Fibroblast of mammary gland (primary cell): ENCODE measurements at places on chromosomes 13 and 19.

GRCh38 chr19:49481020-49481683 is 6.3 kb upstream of the RPL13A start:
- DNase-seq, result no peak

- DNase-seq, result peak; percentile 86
Measured at GRCh38 chr13:30037766-30038165, 187.3 kb upstream of the UBL3 start.

DNA sequence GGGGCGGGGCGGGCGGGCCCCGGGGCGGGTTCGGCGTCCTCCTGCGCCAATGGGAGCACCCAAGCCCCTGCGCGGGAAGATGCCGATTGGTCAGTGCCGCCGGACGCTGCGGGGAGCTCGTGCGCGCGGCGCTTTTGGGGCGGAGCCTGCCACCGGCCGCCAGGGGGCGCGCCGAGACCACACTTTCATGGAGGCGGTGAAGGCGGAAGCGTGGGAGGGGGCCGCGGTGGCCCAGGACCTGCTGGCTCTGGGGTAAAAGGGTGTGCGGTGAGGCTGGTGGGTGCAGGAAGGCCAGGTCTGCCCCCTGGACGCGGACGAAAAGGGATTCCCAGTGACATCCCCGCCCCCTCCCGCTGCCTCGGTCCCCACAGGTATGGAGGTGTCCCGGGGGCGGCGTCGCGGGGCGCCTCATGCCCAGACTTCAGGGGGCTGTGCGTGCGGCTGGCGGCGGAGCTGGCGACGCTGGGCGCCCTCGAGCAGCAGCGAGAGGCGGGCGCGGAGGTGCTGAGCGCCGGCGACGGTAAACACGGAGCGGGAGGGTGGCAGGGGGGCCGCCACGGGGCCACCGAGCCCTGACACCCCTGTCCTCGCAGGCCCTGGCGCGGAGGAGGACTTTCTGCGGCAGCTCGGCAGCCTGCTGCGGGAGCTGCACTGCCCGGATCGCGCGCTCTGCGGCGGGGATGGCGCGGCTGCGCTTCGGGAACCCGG is at the start of gene FAM98C:
Gene FAM98C (plus strand): TSS at position 127 of the 708 bp plus-strand sequence. CDS start 61 bp downstream, at position 188.
- peak; percentile 89 for DNase-seq

DNA sequence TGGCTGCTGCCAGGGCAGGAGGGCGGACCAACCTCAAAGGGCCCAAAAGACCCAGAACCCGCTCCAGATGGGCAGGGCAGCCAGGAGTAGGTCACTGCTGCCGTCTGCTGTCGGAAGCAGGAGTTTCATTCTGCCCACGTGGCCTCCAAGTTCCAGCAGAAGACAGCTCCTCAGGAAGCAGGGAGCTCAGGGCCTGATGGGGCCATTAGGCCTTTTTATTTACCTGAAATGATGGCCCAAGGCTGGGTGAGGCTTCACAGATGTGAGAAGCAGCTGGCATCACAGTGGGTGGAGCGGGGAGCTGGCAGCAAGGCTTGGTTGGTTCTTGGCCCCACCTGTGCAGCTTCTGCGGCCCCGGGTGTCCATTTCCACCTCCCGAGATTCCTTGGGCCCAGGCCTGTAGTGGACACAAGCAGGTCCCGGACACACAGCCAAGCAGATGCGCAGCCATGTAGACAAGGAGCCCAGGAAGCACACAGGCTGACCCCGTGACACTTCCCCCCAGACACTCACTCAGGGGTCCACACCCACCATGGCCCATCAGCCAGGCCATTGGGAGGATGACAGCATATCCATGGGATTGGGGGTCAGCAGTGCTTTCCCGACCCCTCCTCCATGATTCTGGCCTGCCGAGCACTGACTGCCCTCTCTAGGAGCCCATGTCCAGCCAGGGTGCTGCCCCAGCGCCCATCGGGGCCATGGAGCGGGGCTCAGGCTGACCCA is 26.4 kb downstream of the C13orf46 start:
- DNase-seq, result peak; percentile 74

DNA sequence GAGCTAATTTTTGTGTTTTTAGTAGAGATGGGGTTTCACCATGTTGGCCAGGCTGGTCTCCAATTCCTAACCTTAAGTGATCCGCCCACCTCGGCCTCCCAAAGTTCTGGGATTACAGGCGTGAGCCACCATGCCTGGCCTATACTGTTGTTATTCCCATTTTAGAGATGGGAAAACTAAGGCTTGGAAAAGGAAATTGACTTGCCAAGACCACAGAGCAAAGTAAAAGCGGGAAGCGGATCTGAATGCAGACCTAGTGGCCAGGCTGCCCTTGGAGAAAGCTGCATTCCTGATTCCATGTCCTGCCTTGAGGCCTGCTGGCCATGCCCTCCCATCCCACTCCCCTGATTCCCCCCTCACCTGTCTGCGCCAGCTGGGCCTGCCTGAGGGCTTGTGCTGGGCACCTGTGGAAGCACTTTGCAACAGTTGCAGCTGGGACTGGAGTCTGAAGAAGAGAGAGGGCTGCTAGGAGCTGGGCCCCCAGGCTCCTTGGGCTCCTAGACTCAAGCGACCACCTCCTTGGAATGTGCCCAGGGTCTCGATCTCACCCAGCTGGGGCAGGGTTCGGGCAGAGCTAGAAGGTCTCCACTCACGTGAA is 5.7 kb downstream of the PALM3 start:
- DNase-seq, result no peak

DNA sequence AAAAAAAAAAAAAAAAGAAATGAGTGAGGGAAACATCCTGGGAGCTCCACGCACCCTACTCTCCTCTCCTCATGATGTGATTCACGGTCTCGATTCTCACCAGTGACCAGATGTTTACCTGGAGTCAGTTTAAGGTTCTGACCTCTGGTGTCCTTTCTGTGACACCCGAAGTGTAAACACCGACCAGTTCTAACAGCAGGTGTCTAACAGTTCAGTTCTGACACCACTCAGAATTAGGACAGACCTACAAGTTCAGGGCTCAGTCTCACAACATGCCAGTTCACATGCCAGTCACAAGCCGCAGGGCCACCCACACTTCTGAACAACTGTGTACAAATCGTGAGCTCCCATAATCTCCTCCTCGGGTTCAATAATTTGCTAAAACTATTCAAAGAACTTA is 6.0 kb downstream of the ZNF564 start:
- DNase-seq, result no peak

DNA sequence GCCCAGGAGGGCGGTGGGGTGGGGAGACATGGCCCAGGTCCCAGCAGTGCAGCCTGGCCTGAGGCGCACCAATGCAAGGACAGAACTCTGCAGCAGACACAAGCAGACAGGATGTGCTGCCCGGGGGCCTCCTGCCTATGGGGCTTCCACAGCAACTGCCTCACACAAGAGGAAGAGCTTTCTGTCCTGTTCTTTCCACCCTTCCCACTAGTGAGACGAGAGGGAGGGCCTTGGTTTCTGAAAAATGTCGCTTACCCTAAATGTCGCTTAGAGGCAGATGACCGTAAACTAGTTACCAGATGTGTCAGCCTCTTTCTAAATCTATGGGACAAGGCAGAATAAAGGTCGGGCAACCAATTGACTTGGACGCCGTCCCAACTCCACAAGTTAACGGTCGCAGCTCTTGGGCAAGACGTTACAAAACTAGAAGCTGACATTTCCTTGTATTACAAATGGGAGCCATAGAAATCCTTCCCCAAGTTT is at the start of gene LAIR1:
Gene LAIR1 (minus strand): TSS at position 157 of the 483 bp plus-strand sequence. CDS start 127 bp downstream, at position 30.
- DNase-seq, result no peak

- DNase-seq, result peak; percentile 92
Measured at GRCh38 chr19:44927746-44928145, 13.3 kb downstream of the APOC1 start.

GRCh38 chr13:92137520-92137919 is 739.1 kb downstream of the GPC5 start:
- DNase-seq, result peak; percentile 3

GRCh38 chr19:41195675-41196497 is 2.9 kb downstream of the CYP2S1 start:
- DNase-seq, result peak; percentile 49

- DNase-seq, result no peak
Measured at GRCh38 chr13:106210324-106210723, 325.1 kb downstream of the EFNB2 start.

DNA sequence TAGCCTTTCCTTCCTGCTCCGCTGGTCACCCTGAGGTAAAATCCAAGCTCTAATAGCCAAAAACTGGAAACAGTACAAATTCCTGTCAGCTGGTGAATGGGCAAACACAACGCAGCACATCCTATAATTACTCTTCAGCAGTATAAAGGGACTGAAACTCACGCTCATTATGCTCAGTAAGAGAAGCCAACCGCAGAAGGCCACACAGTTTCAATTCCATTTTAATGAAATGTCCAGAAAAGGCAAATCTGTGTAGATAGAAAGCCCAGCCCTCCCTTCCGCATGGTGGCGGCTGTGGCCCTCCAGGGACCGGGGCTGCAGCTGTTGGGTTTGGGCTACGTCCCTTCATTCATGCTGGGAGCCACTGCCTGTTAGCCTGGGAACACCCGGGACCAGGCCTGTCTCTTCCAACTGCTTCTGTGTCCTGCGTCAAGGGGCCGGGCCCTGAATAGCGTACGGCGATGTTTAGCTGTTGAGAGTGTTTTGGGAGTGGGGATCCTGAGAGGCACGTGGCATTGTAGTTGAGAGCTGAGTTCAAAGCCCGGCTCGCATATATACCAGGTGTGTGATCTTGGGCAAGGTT is 23.5 kb downstream of the NKPD1 start:
- no peak for DNase-seq

GRCh38 chr13:42331009-42331408 is 59.1 kb downstream of the AKAP11 start:
- peak; percentile 65 for DNase-seq

- DNase-seq, result peak; percentile 72
Measured at GRCh38 chr19:36916991-36917390, 859 bp downstream of the ZNF568 start.

DNA sequence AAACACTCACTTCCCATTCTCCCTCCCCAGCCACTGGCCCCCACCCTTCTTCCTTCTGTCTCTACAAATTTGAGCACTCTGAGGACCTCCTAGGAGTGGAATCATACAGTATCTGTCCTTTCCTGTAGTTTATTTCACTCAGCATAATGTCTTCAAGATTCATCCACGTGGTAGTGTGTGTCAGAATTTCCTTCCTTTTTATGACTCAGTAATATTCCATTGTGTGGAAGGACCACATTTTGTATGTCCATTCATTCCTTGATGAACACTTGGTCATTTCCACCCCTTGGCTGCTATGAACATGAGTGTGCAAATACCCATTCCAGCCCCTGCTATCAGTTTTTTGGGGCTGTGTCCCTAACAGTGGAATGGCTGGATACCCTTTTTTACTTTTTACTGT is 9.8 kb downstream of the KLF2 start:
- no peak for DNase-seq

GRCh38 chr19:16061943-16062342 is 14.4 kb upstream of the TPM4 start:
- DNase-seq, result no peak
